ENCODE measurements at places on chromosomes 6 and 20. TPM values are rescaled to one million over a fixed set of nuclear protein-coding genes. Genes with fewer than 3 reads are reported as not detected.

- no peak for DNase-seq
These were observed 91.5 kb downstream of the FAM50B start for GRCh38 chr6:3940703-3941102.

DNA sequence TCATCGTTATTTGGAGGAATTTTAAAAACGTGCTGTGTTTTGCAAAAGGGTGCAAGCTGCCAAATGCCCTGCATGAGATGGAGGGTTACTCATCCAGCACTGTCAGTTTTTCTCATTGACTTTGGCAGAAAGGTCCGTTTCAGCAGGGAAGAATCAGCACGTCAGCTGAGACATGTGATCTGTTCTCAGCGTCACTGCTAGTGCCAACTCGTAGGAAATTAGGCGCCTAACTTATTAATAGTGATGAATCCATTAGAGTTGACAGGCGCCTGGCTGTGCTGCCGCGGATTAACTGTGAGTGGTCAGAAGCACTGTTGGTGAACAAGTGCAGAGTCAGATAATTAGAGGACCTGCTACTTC lies 175.5 kb upstream of the FOXQ1 start:
- DNase-seq: no peak

GRCh38 chr6:68497927-68498326 lies 137.2 kb upstream of the ADGRB3 start:
- DNase-seq: no peak

- DNase-seq: no peak
These were observed 647 bp downstream of the UNC93A start for GRCh38 chr6:167291623-167292300.

The APOBEC2 gene
- polyA plus RNA-seq: 4.3 TPM

The PI16 gene
- polyA plus RNA-seq: 0.27 TPM

Data from small intestine (tissue), 16 donors.